SK-MEL-5 (cell line): ENCODE measurements at places on chromosomes 2 and 18. TPM values are rescaled to one million over a fixed set of nuclear protein-coding genes. Genes with fewer than 3 reads are reported as not detected.

The COLEC12 gene
- total RNA-seq = 1.9 TPM in 2 replicates

The CD8B gene
- total RNA-seq = not detected in 2 replicates

The SMAD2 gene
- total RNA-seq = 96.0 and 105 TPM in 2 replicates

The CFAP65 gene
- total RNA-seq = 0.16 and 0.24 TPM in 2 replicates

The UGT1A9 gene
- total RNA-seq = not detected in 2 replicates

The RAD51AP2 gene
- total RNA-seq = not detected in 2 replicates

The NT5C1B gene
- not detected in 2 replicates for total RNA-seq

The IL18R1 gene
- total RNA-seq = 0.37 and 0.59 TPM in 2 replicates

The PLEK gene
- total RNA-seq = not detected in 2 replicates

The PTH2R gene
- 0.13 TPM in 1 of 2 replicates, not detected in the other for total RNA-seq

The ESPNL gene
- 0.19 and 0.29 TPM in 2 replicates for total RNA-seq

The PLB1 gene
- total RNA-seq = 7.0 and 7.4 TPM in 2 replicates

The BCL11A gene
- 3.1 and 4.7 TPM in 2 replicates for total RNA-seq

The PLEKHH2 gene
- total RNA-seq = 17.6 and 20.9 TPM in 2 replicates

The CLASP1 gene
- 27.0 and 31.2 TPM in 2 replicates for total RNA-seq

The EIF4E2 gene
- 52.7 and 71.2 TPM in 2 replicates for total RNA-seq

The TMEM18 gene
- 52.4 and 52.6 TPM in 2 replicates for total RNA-seq

The GAREM1 gene
- 6.9 and 8.6 TPM in 2 replicates for total RNA-seq

The CHN1 gene
- 3.4 and 5.7 TPM in 2 replicates for total RNA-seq

The MCM6 gene
- 18.1 and 20.5 TPM in 2 replicates for total RNA-seq

The ANKZF1 gene
- total RNA-seq = 43.5 and 43.6 TPM in 2 replicates

The RGPD4 gene
- 0.08 TPM in 1 of 2 replicates, not detected in the other for total RNA-seq

The PLCL1 gene
- 0.83 and 0.90 TPM in 2 replicates for total RNA-seq

The REG1B gene
- not detected in 2 replicates for total RNA-seq

The POTEI gene
- total RNA-seq = not detected in 2 replicates

The TTC32 gene
- total RNA-seq = 10.8 and 12.2 TPM in 2 replicates

The REG3A gene
- total RNA-seq = not detected in 2 replicates

The ANKRD30BL gene
- not detected in 2 replicates for total RNA-seq

The CHRNG gene
- total RNA-seq = not detected in 2 replicates

The DYSF gene
- total RNA-seq = 0.50 and 0.56 TPM in 2 replicates

The SFXN5 gene
- total RNA-seq = 7.1 and 7.8 TPM in 2 replicates

The NEU2 gene
- total RNA-seq = not detected in 2 replicates

The OTOS gene
- total RNA-seq = not detected in 2 replicates

The MBOAT2 gene
- 11.5 and 15.6 TPM in 2 replicates for total RNA-seq

The UCN gene
- 2.3 and 6.0 TPM in 2 replicates for total RNA-seq

The SP140 gene
- total RNA-seq = not detected in 2 replicates

The PROKR1 gene
- 6.3 and 6.9 TPM in 2 replicates for total RNA-seq

The ABCG8 gene
- total RNA-seq = not detected in 2 replicates

The HNMT gene
- 43.3 and 55.4 TPM in 2 replicates for total RNA-seq

The IKZF2 gene
- total RNA-seq = 0.32 and 0.79 TPM in 2 replicates

The CCDC68 gene
- not detected in 2 replicates for total RNA-seq

The EVA1A gene
- total RNA-seq = 7.4 and 9.7 TPM in 2 replicates

The KCNK3 gene
- not detected in 2 replicates for total RNA-seq

The DSG4 gene
- total RNA-seq = not detected in 2 replicates

The DLX1 gene
- 3.6 and 4.8 TPM in 2 replicates for total RNA-seq

The SPHKAP gene
- total RNA-seq = not detected in 2 replicates

The STAT4 gene
- total RNA-seq = not detected in 2 replicates

The IL1A gene
- total RNA-seq = not detected in 2 replicates

The COL4A3 gene
- 0.03 TPM in 1 of 2 replicates, not detected in the other for total RNA-seq

The FAM237A gene
- total RNA-seq = not detected in 2 replicates

The DIPK1C gene
- 12.6 and 17.3 TPM in 2 replicates for total RNA-seq

The FOXD4L1 gene
- not detected in 2 replicates for total RNA-seq

The BOLL gene
- not detected in 2 replicates for total RNA-seq
